Uterus (tissue), 4 donors: ENCODE measurements at places on chromosomes 6 and 20. TPM values are rescaled to one million over a fixed set of nuclear protein-coding genes. Genes with fewer than 3 reads are reported as not detected.

GRCh38 chr6:551405-551804, 105.5 kb downstream of the HUS1B start:
- H3K4me3 ChIP-seq, result no peak overlapping the region
- no peak overlapping the region for H3K27ac ChIP-seq
- H3K4me1 ChIP-seq, result no peaks in the 10 kb centered on the region
- H3K36me3 ChIP-seq, result no peaks in the 10 kb centered on the region
- DNase-seq, result no peak

GRCh38 chr20:24672886-24673677, 203.7 kb downstream of the SYNDIG1 start:
- DNase-seq, result no peak
- H3K27me3 ChIP-seq, result no peaks in the 10 kb centered on the region
- H3K4me1 ChIP-seq, result no peaks in the 10 kb centered on the region
- no peak overlapping the region for H3K27ac ChIP-seq

- no peak overlapping the region for H3K4me3 ChIP-seq
- no peaks in the 10 kb centered on the region for H3K4me1 ChIP-seq
- no peaks in the 10 kb centered on the region for H3K27me3 ChIP-seq
- no peak for DNase-seq
- no peaks in the 10 kb centered on the region for H3K36me3 ChIP-seq
Measured at GRCh38 chr6:1929931-1930330, 315.5 kb downstream of the GMDS start.

The GINS1 gene
- total RNA-seq, result 14.3 TPM

GRCh38 chr6:157224951-157225574, 98.3 kb downstream of the TMEM242 start:
- H3K27me3 ChIP-seq, result no peaks in the 10 kb centered on the region
- peak overlapping the region; percentile 94 for H3K27ac ChIP-seq
- H3K36me3 ChIP-seq, result no peaks in the 10 kb centered on the region
- H3K4me3 ChIP-seq, result no peak overlapping the region
- H3K4me1 ChIP-seq, result peaks cover 8% of the 10 kb centered on the region
- DNase-seq, result no peak

The ZBTB12 gene
- 2.4 TPM for total RNA-seq

GRCh38 chr20:63942969-63943807, 13.0 kb downstream of the UCKL1 start:
- no peaks in the 10 kb centered on the region for H3K27me3 ChIP-seq
- H3K4me3 ChIP-seq, result no peak overlapping the region
- peak overlapping the region; percentile 45 for H3K27ac ChIP-seq
- no peak for DNase-seq

DNA sequence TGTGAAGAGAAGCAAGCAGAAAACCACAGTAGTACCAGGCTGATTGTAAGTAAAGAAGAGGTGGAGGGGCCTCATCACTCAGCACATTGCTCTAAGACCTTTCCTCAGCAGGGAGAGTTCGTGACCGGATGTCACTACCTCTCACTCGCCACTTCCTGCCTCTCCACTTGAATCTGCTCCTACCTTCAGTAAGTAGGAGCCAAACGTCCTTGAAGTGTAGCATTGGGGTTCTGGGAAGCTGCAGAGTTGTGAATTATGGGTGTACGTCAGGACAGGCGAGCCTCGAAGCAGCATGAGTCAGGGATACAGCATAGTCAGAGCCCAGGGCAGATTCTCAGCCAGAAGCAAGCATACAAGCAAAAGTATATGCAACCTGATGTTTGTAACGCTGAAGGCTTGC, 224.9 kb downstream of the PHACTR1 start:
- H3K27ac ChIP-seq, result no peak overlapping the region
- H3K27me3 ChIP-seq, result no peaks in the 10 kb centered on the region
- H3K4me1 ChIP-seq, result no peaks in the 10 kb centered on the region
- DNase-seq, result no peak
- H3K4me3 ChIP-seq, result no peak overlapping the region
- H3K36me3 ChIP-seq, result no peaks in the 10 kb centered on the region

The CCN6 gene
- not detected for total RNA-seq

The VGLL2 gene
- not detected for total RNA-seq

DNA sequence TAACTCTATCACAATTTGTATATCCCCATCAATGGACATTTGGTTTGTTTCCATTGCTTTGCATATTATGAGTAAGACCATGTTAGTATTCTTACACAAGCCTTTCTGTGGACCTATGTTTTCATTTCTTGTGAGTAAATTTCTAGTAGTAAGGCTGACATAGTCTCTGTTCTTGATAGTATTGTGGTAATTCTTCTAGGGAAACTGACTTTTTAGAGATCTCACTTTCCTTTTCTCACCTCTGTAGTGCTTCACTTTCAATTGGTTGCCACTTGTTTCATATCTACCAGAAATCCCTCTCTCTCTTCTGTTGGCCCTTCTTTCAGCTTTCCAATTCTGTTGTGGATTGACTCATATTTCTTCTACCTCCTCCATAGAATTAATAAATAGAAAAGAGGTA, 8.5 kb downstream of the ISM1 start:
- H3K27ac ChIP-seq, result no peak overlapping the region
- no peaks in the 10 kb centered on the region for H3K4me1 ChIP-seq
- no peaks in the 10 kb centered on the region for H3K36me3 ChIP-seq
- H3K27me3 ChIP-seq, result no peaks in the 10 kb centered on the region
- DNase-seq, result no peak
- no peak overlapping the region for H3K4me3 ChIP-seq

- no peak overlapping the region for H3K4me3 ChIP-seq
- H3K27ac ChIP-seq, result no peak overlapping the region
- H3K27me3 ChIP-seq, result no peaks in the 10 kb centered on the region
Measured at GRCh38 chr6:37190159-37190535, 20.2 kb downstream of the PIM1 start.

- no peaks in the 10 kb centered on the region for H3K27me3 ChIP-seq
- no peak overlapping the region for H3K27ac ChIP-seq
- H3K36me3 ChIP-seq, result no peaks in the 10 kb centered on the region
- H3K4me1 ChIP-seq, result no peaks in the 10 kb centered on the region
Measured at GRCh38 chr6:73028893-73029450, 196.3 kb downstream of the KHDC1L start.

DNA sequence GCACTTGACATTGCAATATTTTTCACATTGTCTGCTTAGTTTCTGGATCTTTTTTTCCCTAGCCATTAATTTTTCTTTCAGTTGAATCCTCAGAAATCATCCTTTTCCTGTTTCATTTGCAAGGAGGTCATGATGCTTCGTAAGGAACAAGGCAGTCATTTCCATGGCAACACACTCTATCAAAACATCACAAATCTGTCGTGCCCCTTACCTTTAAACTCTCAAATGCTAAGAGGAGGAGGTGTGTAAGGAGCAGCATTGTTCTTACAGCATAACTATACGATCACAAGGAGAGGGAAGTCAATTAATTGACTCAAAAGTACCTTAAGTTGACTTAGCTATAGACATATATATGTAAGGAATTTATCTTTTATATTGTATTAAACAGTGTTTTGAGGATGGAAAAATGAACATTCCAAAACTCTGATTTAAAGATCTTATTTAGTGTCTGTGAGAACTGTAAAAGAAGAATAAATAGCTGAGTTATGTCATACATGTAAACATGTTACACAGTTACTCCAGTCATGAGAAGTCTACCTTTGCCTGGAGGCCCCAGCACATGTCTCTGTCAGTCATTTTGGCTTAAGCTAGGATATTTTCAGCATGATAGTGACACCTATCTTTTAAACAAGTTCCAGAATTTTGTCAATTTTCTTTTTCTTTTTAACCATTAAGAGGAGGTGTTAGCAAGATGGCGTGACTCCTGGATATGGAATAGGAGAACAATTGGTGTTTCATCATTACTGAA, 41.6 kb downstream of the CDKAL1 start:
- no peak overlapping the region for H3K4me3 ChIP-seq
- H3K27me3 ChIP-seq, result no peaks in the 10 kb centered on the region
- no peaks in the 10 kb centered on the region for H3K4me1 ChIP-seq
- H3K27ac ChIP-seq, result peak overlapping the region; percentile 26
- no peaks in the 10 kb centered on the region for H3K36me3 ChIP-seq

GRCh38 chr20:61538183-61538942, 286.3 kb downstream of the CDH4 start:
- H3K36me3 ChIP-seq, result no peaks in the 10 kb centered on the region
- H3K27ac ChIP-seq, result no peak overlapping the region
- no peak overlapping the region for H3K4me3 ChIP-seq
- DNase-seq, result no peak

DNA sequence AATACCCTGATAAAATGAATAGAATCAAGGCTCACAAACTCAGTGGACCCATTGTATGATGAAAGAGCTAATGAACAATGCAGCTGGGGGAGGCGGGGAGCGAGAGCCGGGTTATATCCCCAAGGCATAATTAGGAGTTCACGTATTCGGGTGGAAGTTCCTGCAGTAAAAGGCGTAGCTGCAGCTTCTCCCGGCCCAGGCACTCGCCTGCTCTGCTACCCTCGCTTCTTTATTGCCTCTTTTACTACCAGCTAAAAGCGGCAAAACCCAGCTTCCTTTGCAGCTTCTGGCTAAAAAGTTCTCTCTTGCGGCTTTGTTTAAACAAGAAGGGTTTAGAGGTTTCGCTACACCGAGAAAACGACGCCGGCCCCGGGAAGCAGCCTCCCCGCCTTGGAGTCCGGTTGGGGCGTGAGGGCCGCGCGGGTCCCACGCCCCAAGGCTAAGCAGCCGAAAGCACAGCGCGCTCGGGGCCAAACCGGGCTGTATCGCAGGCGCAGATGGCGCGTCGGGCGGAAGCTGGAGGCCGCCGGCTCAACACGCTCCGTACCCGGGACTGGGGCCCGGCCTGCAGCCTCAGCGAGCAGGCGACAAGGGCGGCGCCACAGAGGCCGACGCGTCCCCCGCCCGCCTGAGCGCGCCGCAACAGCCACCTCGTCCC, 1.6 kb downstream of the ZBTB2 start:
- peak; percentile 65 for DNase-seq
- no peaks in the 10 kb centered on the region for H3K27me3 ChIP-seq
- peak overlapping the region; percentile 89 for H3K4me3 ChIP-seq

- H3K4me3 ChIP-seq, result no peak overlapping the region
- DNase-seq, result no peak
Measured at GRCh38 chr6:41372832-41373626, 37.6 kb downstream of the NCR2 start.

The NKAPL gene
- not detected for total RNA-seq

DNA sequence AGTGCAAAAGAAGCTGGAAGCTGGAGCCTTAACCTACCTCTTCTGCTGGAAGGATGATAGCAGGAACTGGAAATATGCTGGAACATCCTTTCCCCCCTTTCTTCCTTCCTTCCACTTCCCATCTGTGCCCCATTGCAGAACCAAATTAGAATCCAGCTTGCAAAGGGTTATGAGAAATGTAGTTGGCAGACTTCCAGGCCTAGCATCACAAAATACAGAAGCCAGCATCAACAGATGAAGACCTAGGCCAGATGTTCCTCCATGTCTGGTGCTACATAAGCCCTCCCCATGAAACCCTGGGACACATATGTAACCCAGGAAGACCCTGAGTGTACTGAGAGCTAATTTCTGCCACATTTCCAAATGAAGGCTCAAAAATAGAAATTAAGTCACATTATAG, 40.0 kb upstream of the TFAP2B start:
- no peak overlapping the region for H3K4me3 ChIP-seq
- H3K27ac ChIP-seq, result no peak overlapping the region
- no peaks in the 10 kb centered on the region for H3K36me3 ChIP-seq
- no peaks in the 10 kb centered on the region for H3K27me3 ChIP-seq

DNA sequence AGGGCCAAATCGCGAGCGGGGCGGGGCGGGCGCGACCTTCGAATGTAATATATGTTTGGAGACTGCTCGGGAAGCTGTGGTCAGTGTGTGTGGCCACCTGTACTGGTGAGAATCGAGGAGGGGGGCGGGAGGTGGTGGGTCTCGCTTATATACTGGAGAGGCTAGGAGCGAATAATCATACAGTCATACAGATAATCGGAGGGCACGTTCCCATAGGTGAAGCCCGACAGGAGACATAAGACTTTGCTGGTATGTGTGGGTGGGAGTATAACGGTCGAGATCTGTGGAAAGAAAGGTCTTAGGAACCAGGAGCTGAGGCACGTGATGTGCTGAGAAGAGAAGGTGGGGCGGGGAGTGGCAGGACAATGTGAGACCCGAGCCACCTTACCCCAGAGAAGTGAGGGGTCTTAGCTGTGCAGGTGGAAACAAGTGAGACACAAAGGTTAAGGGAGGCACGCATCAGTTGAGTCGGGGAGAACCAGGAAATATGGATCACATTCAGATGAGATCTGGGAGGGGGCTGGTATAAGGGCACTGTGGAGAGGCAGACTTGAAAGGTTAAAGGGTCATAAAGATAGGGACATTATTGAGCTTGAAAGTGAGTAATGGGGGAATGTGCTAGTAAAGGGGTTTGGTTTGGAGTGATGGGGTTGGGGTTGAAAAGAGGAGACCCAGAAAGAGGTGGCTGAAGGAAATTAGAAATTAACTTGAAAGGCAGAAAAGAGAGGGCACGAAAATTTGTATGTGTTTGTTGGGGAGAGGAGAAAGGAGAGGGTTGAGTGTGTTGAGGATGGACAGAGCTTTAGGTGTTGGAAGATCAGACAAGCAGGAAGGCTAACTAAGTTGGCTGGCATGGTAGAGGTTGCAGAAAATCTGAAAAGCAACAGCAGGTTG, 589 bp downstream of the RNF5 start:
- H3K36me3 ChIP-seq, result no peaks in the 10 kb centered on the region
- H3K27ac ChIP-seq, result peak overlapping the region; percentile 96
- no peak for DNase-seq
- H3K4me1 ChIP-seq, result peaks cover 14% of the 10 kb centered on the region
- peak overlapping the region; percentile 84 for H3K4me3 ChIP-seq

- H3K27me3 ChIP-seq, result no peaks in the 10 kb centered on the region
- H3K4me3 ChIP-seq, result no peak overlapping the region
- no peaks in the 10 kb centered on the region for H3K4me1 ChIP-seq
- no peak overlapping the region for H3K27ac ChIP-seq
- DNase-seq, result no peak
Measured at GRCh38 chr6:47690214-47690613, 8.2 kb upstream of the ADGRF4 start.

GRCh38 chr6:167858086-167858591, 31.4 kb downstream of the AFDN start:
- no peak overlapping the region for H3K4me3 ChIP-seq
- no peaks in the 10 kb centered on the region for H3K27me3 ChIP-seq
- no peaks in the 10 kb centered on the region for H3K36me3 ChIP-seq
- H3K27ac ChIP-seq, result peak overlapping the region; percentile 23
- H3K4me1 ChIP-seq, result no peaks in the 10 kb centered on the region
- no peak for DNase-seq

The COL9A3 gene
- total RNA-seq, result 75.4 TPM

The OR14J1 gene
- not detected for total RNA-seq

DNA sequence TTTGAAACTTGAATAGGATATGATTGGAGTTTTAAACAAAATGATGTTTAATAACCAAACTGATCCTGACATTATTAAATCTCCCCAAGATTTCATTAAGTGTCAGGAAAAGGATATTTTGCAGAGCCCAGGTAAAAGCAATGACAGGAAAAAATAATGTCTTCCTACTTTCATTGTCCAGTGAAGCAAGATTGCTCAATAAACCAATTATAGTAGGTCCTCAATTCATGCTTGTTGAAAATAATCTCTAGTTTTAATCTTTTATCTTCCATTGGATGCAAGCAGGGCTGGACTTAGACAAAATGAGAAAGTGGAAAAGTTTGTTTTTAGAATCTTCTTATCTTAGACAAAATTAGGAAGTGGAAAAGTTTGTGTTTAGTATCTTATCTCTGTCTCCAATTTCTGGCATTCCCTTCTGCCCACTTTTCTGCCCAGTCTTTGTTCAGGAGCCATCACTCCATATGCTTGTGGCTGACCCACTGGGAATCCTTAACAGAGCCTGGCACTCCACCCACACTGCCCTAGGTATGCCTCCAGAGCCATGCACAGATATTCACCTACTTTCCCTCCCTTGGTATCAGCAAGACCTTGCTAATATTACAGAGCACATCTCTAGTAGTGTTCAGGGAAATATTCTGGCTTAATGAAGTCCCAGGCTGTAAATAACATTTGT, 57.0 kb upstream of the CARMIL1 start:
- no peak overlapping the region for H3K4me3 ChIP-seq
- no peaks in the 10 kb centered on the region for H3K4me1 ChIP-seq
- no peaks in the 10 kb centered on the region for H3K27me3 ChIP-seq
- DNase-seq, result no peak
- H3K36me3 ChIP-seq, result no peaks in the 10 kb centered on the region
